Activated T-cell treated with anti-CD3 and anti-CD28 coated beads for 1 hour (primary cell): ENCODE measurements at places on chromosomes 16 and 17.

- no peak for DNase-seq
Measured at GRCh38 chr17:31562376-31562840, 170.9 kb downstream of the RAB11FIP4 start.

DNA sequence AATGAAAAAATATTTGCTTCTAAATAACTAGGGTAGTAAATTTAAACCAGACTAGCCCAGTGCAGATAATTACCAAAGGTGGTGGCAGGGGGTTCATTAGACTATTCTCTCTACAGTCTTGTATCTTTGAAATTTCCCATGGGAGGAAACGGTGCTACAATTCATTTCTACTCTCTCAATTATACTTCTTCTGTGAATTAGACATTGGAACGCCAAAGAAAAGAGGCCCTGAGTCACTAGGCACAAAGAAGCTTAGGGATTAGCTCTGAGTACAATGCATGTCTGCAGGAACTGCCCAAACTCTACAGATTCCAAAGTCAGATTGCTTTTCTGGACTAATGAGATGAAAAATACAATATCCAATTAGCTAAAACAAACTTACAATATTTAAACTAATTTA lies 30.7 kb upstream of the ARL6IP1 start:
- DNase-seq, result no peak

GRCh38 chr17:57975044-57975443 lies 13.0 kb downstream of the VEZF1 start:
- DNase-seq, result no peak

- DNase-seq, result no peak
Measured at GRCh38 chr17:7839876-7840261, 5.9 kb downstream of the KDM6B start.

DNA sequence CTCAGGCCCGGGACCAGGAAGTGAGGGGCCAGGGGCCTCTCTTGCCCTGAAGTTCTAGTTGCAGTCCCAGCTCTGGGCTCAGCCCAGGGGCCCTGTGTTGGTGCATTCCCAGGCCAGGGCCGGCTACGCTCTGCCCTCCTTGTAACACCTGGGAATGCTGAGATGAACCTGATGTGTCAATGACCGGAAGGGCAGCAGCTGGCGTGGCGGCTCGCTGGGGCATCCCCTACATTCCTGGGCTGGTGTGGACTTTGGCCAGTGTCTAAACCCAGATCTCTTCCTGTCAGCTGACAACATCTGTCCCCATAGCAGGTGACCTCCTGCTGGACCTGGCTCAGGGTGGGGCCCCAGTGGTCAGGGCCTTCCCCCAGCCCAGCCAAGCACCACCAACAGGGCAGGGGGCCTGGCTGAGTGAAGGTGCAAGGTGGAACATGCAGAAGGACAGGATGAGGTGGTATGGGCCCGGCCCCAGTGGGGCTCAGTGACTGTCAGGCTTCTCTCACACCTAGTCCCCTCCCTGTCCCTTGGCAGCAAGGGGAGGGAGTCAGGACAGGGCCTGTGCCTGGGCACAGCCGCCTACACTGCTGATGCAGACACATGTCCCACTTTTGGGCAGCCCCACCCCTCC lies 15.9 kb downstream of the FAM83G start:
- no peak for DNase-seq

GRCh38 chr17:74607221-74607620 lies 15.1 kb upstream of the CD300LD start:
- DNase-seq, result no peak

DNA sequence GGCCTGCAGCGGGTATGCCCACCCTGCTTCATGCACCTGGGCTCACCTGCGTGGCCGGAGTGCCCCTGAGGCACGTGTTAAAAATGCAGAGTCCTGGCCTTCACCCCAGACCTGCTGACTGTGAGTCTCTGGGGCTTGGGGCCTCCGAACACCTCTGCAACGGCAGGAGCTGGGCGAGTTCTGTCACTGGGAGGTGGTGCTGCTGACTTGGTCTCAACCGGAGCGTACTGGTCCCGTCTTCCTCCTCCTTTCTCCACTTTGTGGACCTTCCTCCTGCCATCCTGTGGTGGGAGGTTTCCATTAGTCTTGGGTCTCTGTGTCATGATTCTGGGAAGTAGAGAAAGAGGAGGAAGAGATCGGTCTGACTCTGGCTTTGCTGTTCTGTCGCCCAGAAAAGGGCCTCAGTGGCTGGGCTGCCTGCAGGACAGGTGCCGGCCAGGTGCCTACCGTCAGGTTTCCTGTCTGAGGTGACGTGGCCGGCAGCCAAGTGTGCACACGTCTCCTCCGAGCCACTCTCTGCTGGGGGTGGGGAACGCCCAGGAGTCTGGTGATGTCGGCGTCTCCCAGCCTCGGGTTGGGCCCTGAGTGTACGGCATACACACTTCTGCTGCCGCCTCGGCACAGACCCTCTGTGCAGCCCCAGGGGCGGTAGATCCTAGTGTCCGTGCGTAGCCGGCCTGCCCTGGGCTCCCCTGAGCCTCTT lies 6.9 kb downstream of the TSC2 start:
- DNase-seq, result no peak

- DNase-seq, result no peak
Measured at GRCh38 chr16:16774389-16774788, 395.4 kb downstream of the NPIPA7 start.

DNA sequence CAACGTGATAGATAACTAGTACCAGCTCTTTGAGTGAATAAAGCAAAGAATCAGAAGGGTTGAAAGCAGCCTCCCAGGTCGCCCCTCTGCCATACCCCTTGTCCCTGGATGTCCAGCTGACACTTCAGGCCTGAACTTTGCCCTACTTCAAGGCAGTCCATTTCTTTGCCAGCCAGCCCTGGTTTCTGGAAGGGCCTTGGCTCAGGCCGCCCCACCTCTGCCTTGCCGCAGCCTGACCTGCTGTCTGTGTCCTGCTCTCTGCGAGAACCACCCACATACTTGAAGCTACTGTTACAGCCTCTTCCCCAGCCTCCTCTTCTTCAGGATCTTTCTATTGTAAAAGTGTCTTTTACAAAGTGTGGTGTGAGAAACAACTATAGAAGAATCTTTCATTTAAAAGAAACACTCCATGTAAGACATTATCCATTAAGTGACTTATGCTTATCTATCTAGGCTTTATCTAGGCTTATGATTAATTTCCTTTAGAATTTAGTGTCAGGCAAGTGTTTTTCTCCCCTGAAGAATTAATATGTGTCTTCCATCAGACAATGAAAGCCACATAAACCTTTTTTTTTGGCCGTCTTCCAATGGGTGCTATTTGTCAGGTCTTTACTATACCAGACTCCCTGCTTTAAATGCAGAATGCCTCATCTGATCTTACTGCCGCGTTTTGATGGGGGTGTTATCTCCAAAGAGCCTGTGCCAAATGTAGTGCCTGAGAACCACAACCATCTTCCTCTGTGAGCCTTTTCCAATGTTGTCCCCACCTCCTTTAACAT lies 133.9 kb downstream of the SOCS1 start:
- no peak for DNase-seq

GRCh38 chr16:58236231-58236690 lies 38.4 kb upstream of the CSNK2A2 start:
- DNase-seq, result peak; percentile 57

DNA sequence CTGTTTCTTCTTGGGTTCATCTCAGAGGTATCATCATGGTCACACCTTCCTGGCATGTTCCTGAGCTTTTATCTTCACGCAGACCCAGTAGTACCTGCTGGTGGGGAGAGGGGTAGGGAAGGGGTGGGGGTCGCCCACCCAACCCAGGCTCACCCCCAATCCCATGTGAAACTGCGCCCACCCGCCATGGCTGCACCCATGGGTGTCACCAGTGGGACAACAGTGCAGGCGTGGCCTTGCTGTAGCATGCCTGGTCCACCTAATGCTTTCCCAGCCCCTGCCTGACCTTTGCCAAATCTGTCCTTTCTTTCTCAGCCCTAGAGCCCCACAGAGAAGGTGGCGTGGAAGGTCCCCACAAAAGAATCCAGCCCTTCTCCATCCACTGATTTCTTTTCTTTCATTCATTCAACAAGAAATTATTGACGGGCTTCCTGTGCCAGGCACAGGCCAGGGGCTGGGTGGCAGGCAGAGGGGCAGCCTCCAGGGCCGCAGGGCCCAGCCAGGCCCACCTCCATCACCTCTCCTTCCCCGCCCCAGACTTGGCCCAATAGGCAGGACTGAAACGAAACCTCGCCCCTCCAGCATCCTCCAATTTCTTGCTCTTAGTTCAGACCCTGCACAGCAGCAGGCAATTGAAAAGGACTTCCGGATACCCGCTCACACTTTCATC lies 79.1 kb upstream of the TNRC6C start:
- DNase-seq, result no peak

GRCh38 chr16:30470632-30470995 lies 1.9 kb upstream of the ITGAL start:
- no peak for DNase-seq

- no peak for DNase-seq
Measured at GRCh38 chr16:5951486-5951885, 853.9 kb upstream of the EEF2KMT start.

- DNase-seq, result no peak
Measured at GRCh38 chr17:63399316-63399715, 46.8 kb downstream of the CYB561 start.

DNA sequence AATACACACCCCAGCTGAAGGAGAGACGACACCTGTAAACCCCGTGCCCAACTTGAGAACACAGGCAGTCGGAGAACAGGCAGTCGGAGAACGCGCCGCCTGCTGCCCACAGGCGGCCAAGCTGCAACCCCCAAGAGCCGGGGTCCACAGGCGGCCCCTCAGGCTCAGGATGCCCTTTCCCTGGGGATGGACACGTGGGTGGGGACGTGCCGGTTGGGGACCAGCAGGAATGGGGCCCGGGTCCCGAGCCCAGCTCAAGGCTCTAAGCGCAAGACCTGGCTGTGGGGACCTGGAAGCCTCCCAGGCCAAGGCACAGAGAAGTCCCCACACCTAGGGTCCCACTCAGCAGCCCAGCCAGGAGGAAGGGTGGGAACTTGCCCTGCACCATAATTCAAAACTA lies 79.5 kb upstream of the GNG13 start:
- DNase-seq, result no peak

DNA sequence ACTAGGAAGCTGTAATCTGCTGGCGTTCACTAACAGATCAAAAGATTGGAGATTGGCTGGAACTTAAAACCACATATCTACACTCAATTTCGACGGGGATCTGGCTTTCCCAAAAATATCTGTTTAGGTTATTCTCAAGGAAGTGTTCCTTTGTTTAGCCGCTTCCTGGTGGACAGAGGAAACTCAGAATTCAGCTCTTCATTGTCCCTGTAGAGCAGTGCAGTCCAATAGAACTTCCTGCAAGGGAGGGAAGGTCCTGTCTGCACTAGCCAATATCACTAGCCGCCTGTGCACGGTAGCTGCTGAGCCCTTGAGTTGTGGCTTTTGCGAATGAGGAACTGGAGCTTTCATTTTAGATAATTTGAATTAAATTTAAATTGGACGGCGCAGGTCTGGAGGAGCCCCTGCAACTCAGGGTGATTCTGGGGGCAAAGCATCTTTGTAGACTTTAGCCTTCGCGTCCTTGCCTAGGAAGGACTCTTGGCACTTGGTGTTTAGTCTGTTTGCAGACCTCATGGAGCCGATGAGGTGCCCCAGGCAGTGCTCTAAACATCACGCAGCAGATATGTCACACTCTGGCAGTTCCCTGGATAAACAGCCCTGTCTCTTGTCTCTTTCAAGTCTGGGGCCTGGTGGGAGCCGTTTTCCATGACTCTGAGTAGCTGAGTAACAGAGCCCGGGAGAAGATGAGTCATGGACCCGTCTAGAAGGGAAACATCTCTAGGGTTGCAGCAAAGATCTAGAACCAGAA lies 122.2 kb downstream of the CCDC182 start:
- DNase-seq, result no peak

DNA sequence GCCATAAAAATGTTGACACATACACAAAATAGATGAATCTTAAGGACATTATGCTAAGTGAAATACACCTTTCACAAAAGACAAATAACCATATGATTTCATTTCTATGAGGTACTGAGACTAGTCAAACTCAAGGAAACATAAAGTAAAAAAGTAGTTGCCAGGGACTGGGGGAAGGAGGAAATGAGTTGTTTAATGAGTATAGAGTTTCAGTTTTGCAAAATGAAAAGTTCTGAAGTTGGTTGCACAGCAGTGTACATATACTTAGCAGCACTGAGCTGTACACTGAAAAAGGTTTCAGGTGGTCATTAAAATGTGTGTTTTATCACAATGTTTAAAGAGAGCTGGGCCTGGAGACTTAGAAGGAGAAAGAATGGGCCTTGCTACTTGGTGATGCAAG lies 4.7 kb upstream of the SLC13A2 start:
- no peak for DNase-seq

DNA sequence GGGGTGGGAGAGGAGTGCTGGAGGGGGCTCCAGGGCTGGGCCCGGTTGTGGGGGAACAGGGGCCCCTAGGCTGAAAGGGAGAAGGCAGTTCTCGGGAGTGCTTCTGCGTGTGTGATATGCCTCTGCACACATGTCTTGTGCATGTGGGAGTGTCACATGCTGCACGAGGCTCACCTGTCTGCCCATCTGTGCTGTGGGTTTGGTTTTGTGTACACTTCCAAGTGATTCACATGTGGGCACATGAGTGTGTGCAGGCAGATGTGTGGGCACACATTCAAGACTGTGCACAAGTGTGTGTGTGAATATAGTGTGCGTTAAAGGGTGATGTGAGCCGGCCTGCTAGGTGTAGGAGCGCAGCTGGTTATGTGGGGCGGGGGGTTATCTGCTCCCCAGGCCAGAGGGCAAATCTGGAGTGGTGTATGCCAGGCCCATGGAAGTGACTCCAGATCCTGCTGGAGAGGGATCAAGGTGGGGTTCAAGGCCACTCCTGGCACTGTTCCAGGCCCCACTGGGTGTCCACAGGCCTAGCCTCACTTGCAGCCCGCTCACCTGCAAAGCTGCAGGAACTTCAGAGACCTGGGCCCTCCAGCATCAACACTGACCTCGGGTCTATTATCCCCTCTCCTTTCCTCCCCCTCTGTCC lies 3.8 kb upstream of the BAHCC1 start:
- DNase-seq, result no peak

- DNase-seq, result no peak
Measured at GRCh38 chr16:27928542-27928941, 135.0 kb downstream of the GSG1L start.

DNA sequence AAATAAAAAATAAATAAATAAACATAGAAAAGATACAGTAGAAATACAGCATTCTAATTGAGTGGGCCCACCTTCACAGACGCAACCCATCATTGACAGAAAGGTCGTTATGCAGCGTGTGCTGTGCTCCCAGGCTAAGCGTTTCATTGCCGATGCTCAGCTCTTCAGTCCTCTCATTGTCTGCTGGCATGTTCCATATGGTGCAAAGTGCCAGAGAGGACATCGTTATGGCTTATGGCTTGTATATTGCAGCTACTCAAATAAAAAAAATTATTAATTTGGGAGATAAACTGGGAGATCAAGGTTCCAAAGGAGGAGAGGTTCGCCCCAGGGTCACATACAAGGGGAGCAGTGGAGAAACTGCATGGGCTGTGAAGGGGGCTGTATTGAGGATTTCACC lies 11.3 kb upstream of the UBALD2 start:
- DNase-seq, result no peak
